Femur (tissue), 1 donor: ENCODE measurements at places on chromosomes 5 and 9.

DNA sequence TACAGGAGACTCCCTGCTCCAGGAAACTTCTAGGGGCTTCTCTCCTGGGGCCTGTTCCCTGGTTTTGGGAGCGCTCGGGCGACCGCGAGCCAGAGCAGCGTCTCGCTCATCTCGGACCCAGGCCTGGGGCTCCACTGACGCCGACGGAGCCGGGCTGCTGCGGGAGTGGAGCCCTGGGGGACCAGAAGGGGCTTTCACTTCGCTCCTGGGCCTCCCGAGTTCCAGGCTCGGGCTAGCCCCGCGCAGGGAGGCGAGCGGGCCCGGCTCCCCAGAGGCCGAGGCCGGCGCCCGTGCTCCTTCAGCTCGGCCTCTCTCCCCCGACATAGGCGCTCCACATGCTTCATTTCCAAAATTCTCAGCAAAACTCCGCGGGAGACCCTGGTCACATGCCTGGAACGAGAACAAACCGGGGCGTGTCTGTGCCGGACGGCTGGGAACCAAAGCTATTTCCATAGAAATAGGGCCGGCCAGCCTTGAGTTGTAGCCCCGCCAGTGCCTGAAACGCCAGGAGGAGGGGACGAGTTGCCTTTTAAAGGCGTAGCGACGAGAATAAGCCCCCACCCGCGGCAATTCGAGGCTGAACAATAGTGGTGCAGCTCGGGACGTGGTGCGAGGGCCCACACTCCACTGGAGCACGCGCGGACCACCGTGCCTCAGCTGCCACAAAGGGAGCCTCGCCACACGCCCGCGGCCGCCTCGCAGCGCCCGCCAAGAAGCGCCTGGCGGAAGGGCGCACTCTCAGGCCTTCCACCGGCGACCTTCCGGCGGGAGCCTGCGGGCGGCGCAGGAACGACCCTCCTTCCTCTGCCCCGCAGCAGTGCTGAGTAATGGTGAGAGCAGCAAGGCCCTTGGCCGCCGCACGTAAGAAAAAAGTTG is 1.1 kb upstream of the G3BP1 start:
- peak; percentile 91 for DNase-seq

DNA sequence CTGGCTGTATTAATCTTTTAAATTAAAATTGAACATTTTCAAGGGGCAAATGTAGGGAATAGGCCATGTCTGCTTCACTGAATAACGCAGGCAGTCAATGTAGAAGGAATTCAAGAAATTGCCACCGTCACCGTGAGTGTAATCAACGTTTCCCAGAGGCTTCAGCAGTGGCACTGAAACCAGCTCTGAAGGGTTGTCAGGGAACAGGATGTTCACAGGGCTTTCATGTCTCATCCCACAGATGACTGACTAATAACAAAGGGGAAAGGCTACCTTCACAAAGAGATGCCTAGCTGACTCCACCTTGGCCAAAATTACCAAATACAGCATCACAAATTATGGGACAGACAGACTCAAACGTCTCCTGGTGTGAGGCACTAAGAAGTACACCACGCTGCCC is 70.4 kb upstream of the SIMC1 start:
- no peak for DNase-seq

DNA sequence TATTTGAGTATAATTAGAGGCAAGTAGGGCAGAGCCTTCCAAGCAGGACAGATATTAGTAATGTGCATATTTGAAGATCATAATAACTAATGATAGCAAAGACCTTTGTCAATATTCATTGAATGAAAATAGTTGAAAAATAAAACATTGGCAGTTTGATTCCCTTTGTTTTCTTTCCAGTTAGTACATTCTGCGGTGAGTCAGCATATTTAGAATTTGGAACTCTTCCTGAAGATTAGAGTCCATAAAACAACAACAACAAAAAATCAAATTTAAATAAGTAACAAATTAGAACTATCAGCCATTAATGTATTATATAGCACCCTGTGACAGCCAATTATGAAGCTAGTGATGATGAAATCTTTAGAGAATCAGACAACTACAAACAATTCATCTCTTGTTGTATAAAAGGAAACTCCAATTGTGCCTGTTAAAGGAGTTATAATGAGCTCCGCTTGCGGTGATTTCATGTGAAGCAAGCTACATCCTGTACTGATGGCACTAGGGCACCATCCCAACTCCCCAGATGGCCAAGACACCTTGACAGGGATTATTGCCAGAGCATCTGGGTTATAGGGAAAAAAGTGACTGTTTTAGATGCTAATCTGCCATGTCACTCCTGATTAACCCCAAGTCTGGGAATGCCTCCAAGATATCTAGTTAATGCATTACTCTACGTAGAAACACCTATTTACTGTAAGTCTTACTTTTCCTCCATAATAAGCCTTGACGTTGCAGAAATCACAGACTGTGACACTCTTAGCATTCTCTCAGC is 6.8 kb downstream of the IFNA8 start:
- DNase-seq, result no peak

DNA sequence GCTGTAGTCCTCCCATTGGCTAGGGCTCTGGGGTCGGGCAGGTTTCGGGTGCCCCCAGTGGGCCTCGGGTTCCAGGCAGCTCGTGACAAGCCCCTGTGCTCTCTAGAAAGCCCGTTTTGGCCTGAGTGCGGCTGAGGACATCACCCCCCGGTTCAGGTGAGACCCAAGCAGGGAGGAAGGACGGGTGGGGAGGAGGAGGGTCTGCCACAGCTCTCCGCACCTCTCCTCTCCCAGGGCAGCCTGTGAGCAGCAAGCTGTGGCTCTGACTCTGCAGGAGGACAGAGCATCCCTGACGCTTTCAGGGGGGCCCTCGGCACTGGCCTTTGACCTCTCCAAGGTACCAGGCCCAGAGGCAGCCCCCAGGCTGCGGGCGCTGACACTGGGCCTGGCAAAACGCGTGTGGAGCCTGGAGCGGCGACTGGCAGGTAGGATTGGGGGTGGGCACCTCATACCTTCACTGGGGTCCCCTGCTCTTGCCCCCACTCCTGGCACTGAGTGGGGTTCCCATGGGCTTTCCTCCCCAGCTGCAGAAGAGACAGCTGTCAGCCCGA is 672 bp downstream of the PAXX start:
- no peak for DNase-seq

- no peak for DNase-seq
Measured at GRCh38 chr9:123544007-123544827, 188.2 kb downstream of the CRB2 start.

DNA sequence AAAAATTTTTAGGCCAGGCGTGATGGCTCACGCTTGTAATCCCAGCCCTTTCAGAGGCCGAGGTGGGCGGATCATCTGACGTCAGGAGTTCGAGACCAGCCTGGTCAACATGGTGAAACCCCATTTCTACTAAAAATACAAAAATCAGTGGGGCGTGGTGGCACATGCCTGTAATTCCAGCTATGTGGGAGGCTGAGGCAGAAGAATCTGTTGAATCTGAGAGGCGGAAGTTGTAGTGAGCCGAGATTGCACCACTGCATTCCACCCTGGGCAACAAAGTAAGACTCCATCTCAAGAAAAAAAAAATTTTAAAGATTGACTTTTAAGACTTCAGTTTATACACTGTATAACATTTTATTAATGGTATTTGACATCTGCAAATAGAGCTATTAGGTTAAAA is 60.1 kb upstream of the GNAQ start:
- no peak for DNase-seq

GRCh38 chr9:35842795-35843194 is 13.8 kb downstream of the TMEM8B start:
- no peak for DNase-seq

- peak; percentile 58 for DNase-seq
Measured at GRCh38 chr5:139272471-139273321, 20.8 kb upstream of the MATR3 start.

DNA sequence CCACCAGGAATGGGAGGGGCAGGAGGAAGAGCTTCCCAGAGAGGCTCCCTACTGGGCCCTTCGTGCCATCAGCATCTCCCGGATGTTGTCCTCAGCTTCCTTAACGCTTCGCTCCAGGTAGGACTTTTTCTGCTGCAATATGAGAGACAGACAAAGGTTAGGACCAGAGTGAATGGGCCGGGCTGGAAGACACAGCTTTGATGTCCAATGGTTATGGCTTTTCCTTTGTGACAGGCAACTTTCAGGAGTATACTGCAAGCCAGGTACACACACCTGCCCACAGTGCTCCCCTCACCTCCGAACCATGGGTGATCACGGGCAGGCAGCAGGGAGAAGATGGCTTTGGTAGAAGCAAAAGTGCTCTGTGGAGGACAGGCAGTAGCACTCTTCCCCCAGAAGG is 57.0 kb downstream of the PFDN1 start:
- no peak for DNase-seq

GRCh38 chr5:143176048-143176447 is 227.4 kb downstream of the NR3C1 start:
- no peak for DNase-seq

DNA sequence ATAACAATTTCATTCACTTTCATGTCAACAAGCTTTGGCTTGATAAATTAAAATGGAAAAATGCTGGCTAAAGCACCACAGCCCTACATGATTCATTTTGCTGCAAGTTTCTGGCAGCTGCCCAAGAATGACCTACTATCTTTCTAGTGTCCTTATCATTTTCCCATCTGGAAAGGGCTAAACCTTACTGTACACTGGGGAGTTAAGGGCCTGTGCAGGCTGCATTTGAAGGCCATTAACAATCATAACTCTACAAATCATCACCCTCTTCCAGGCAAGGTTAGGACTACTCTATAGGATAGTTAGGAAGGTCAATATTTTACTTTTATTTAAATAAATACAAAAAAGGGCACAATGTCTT is 579.7 kb upstream of the ZNF608 start:
- no peak for DNase-seq

DNA sequence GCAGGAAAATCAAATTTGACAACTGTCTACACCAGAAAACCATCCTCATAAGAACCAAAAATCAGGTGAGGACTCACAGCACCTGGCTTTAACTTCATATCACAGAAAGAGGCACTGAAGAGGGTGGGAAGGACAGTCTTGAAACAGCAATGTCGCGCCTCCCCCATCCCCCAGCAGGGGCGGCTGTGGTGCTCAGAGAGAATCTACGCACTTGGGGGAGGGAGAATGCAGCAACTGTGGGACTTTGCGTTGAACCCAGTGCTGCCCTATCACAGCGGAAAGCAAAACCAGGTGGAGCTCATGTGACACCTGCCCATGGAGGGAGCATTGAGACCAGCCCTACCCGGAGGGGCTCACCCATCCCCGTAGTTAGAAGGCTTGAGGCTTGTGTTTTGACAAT is 191.8 kb downstream of the MSX2 start:
- DNase-seq, result no peak

- no peak for DNase-seq
Measured at GRCh38 chr5:163453705-163454104, 6.2 kb downstream of the NUDCD2 start.

GRCh38 chr9:76716085-76716672 is 48.1 kb upstream of the PCA3 start:
- peak; percentile 34 for DNase-seq

GRCh38 chr9:5499889-5500398 is 10.4 kb upstream of the PDCD1LG2 start:
- DNase-seq, result no peak

GRCh38 chr9:95927271-95928004 is 51.9 kb downstream of the ERCC6L2 start:
- DNase-seq, result no peak

GRCh38 chr5:118007262-118007661 is 981.1 kb downstream of the DTWD2 start:
- no peak for DNase-seq

DNA sequence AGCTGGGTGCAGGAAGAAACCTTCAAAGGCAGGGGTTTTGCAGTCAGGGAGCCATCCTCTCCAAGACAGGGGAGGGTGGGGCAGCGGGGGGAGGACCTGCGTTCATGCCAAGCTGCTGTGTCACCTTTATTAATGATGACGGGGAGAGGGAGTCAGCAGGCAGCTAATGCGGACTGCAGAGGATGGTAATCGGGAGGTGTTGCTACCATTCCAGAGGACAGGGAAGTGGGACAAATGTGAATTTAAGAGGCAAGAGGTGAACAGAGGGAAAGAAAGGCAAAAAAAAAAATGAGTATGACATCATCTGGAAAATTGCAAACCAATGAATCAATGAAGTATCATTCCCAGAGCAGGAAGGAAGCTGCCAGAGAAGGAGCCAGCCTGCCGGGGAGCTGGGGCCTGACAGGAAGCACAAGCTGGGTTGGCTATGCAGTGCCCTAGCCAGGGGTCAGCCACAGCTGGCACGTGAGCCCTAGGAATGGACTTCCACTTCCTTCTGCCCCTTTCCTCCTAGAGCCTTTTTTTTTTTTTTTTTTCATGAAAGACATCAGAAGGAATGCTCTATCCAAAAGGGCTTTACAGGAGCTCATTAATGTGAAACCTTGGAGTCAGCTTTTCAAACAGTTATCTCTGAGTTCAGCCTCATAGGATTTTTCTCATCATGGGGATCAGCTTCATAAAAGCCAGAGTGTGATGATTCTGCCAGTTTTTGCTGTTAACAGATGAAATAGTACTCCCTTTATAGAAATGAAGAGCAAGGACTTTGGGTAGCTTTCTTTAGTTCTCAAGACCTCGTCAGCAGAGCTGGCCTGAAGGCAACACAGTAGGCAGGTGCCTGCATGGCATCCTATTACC is 9.2 kb downstream of the INSYN2B start:
- peak; percentile 33 for DNase-seq

DNA sequence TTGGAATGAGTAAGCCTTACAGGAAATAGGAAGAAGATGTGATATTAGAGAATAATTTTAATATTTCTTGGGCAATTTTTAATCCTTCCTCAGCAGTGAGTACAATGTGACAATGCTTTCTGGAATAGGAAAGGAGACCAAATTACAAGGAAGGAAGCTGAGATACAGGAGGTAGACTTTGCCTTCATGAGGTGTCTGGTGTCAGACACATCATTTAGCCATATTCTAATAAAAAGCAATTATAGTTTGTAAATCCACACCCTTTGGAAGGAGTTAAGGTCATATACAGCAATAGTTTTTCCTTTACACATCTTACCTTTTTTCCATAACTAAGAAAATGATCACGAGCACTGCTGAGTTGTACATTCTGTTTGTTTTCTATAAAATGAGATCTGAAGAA is 390.4 kb downstream of the SH3GL2 start:
- DNase-seq, result no peak

DNA sequence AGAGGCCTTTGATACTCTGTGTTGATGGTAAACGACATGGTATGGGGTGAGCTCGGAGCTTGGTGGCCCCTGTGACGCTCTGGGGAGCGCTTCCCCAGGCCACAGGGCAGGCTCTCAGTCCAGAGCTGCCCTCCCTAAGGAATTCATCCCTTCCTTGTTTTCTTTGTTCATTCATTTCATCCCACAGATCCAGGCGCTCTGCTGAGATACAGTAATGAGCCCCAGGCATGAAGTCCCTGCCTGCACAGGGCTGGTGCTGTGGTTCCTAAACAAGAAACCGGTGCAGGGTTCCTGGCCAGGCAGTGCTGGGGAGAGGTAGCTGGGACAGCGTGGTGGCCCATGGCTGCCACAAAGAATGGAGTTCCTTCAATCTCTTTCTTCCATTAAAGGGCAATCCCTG is 14.4 kb downstream of the NEK6 start:
- no peak for DNase-seq

- DNase-seq, result no peak
Measured at GRCh38 chr9:36676778-36677485, 104.2 kb downstream of the MELK start.

- DNase-seq, result no peak
Measured at GRCh38 chr5:158079097-158079496, 220.2 kb upstream of the CLINT1 start.

GRCh38 chr5:147396070-147396823 is 113.6 kb downstream of the DPYSL3 start:
- no peak for DNase-seq
